ENCODE measurements at places on chromosomes 5 and 9.

DNA sequence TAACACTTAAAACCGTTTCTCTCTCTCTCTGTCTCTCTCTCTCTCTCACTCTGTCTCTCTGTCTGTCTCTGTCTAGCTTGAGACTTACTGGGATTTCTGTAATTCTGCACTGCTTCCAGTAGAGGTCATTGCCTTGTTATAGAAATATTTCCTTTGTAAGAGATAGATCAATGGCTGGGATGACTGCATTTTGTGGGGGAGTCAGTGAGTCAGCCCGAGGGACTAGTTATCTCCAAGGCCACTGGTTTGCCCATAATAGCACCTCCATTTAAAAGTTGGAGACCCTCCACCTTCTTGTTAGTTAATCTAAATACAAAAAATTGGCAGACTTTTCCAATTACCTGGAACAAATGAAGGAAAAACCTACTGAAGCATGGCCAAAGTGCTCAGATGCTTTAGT lies 547.2 kb downstream of the LRRC70 start:
- no peak for DNase-seq

- no peak for DNase-seq
These were observed 266.6 kb downstream of the PRELID2 start for GRCh38 chr5:145568581-145568980.

DNA sequence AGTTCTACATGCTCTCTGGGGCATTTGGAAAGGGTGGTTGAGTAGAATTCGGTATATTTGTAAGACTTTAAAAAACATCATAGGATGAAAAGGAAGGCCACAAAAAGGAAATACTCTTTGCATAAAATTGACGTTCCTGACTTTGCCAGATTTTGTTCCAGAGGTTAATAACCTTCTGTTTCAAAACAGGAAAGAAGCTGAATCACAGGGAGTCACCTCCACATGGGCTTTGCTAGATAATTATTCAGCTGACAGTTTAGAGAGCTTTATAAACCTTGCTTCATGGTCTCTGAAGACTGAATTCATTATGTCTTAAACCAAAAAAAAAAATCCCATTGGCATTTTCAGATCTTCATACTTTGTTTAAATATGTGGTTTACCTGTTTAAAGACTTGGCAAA lies 203.7 kb downstream of the SEMA6A start:
- DNase-seq, result no peak

GRCh38 chr9:98516897-98517503 lies 191.7 kb downstream of the GABBR2 start:
- no peak for DNase-seq

DNA sequence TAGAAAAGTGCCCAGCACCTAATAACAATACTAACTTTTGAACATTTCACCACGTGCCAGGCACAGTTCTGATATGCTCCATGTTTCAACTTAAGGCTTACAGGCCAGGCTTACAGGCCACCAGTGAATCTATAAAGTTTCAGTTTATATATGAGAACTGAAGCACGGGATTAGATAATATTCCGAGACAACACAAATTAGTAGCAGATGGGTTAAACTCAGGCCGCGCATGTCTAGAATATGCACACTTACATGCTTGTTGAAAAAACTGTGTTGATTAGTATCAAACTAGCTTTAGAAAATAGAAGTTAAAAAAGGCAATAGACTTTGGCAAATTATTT lies 587.9 kb downstream of the MTRR start:
- no peak for DNase-seq
